ENCODE measurements at places on chromosomes 6 and 20.
A peak's percentile ranks its signal among the peaks of the same experiment; 100 is the strongest.

DNA sequence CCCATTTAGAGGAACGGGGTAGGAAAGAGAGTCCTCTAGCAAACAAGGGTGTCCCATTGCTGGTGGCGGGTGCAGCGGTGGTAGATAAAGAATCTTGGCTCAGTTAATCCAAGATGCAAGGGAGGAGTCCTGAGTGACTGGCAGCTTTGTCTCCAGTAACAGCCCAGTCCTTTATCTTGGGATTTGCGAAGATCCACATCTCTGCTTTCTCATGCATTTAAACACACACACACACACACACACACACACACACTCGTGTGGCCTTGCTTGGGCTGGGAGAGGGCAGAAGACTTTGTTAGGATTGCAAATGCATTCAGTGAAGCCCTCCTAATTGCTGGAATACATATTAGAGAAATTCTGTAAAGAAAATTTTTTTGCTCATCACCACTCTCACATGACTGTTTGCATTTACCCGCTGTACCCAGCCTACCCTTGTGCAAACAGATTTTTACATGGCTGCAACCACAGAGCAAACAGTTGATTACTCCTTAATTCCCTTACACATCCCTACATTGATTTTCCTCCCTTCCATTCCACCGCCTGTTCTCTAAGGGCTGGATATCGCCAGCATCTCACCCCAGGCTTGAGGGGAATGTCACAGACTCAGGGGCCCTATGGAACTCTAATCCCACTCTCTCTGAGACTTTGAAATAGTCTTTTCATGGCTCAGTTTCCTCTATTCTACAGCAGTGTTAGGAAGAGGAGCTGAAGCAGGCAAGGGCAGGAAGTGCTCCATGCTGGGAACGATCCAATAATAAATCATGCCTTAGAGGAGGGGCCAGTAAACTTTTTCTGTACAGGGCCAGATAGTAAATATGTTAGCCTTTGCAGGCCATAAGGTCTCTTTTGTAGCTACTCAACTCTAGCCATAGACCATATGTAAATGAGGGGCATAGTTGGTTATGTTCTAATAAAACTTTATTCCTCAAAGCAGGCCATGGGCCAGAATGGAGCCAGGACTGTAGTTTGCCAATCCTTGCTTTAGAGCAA, 3.5 kb downstream of the C6orf132 start:
- no peak for DNase-seq

DNA sequence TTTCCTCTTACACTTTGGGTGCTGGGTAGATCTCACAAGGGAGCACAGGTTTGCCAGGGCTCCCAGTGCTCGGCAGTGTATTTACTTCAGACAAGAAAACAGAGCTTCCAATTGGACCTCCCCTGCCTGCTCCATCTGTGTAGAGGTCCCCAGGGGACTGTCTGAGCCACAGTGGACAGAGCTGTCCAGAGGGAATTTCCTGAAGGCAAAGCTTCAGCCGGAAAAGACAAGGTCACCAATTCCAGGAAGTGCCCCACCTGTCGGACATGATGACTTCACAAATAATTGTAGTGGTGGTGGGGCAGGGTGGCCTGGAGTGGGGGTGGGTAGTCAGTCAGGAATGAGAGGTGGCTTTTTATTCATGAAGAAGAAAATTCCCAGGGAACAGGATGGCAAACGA, 18.6 kb downstream of the ADGRF5 start:
- DNase-seq, result no peak

GRCh38 chr6:107488875-107489635, 862 bp upstream of the SOBP start:
- DNase-seq, result no peak

DNA sequence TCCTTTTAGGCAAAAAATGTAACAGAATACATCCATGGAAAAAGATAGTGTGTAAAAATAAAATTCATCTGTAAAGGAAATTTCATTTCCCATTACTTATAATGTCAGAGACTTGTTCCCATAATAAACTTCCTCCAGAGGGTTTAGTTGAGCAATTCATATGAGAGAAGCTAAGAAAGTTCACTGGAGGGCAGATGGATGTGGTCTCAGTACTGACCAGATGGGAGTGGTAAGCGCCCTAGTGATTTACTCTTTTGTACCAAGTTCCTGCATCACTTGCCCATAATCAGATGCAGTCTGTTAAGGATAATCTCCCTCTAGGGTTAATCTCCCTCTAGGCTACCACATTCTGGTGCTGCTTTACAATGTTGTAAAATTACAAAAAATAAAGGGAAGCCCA, 61.7 kb downstream of the ESF1 start:
- no peak for DNase-seq

DNA sequence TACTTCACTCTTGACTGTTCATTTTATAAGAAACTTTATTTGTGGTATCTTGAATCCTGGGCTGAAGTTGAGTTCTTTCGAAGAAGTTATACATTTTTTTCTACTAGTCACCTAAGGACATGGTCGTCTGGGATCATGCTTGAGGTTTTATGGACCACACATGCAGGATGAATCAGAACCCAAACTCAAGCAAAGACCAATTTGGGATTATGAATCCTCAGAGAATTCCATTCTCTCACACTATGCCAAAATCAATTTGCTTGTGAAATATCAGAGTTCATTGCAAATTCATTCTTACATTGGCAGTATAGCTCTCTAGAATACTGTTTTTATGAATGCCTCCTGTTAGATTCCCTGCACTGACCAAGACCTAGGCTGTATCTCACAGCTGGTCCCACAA, 114.3 kb upstream of the HDAC2 start:
- DNase-seq, result no peak

- DNase-seq, result peak; percentile 57
These were observed 44.4 kb downstream of the DTD1 start for GRCh38 chr20:18632196-18632789.

- no peak for DNase-seq
These were observed 55.0 kb upstream of the FOXC1 start for GRCh38 chr6:1554476-1555310.

GRCh38 chr20:61775423-61775822, 290.3 kb downstream of the TAF4 start:
- no peak for DNase-seq

- DNase-seq, result no peak
These were observed 13.7 kb upstream of the RTF2 start for GRCh38 chr20:56454754-56455153.

DNA sequence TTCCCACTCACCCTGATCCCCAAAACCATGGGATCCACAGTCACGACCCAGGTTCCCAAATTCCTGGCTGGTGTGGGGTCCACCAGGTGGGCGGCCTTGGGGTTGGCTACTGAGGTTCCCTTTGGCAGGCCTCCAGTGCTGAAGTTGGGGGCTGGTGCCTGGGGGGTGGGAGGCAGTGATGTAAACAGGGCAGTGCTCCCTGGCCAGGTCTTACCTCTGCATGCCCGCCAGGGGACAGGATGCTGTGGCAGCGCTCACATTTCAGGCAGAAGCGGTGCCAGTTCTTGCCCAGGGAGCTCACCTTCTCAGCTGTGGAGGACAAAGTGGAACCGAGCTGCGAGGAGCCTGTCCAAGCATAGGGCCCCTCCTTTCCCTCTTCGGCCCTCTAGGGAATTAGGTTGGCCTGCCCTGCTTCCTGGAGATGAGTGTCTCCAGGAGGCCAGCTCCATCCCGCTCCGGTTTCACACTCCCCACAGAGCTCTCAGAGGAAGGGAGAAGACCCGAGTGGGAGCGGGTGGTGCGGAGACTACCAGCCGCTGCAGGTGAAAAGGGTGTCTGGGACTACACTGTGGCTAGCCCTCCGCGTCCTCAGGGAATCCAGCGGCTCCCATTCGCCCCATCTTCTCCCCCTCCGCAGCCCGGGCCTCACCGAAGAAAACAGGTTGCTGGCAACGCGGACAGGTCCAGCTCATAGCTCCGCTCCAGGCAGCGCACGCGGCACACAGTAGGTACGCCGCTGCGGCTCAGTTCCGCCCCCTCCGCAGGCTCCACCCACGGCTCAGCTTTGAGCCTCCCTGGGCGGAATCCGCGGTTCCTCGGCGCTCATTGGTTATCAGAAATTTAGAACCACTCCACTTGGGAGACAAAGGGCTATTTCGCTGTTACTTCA, at the start of gene CRIP3:
Gene CRIP3 (minus strand): TSS at position 726 of the 889 bp plus-strand sequence. CDS start 34 bp downstream, at position 692.
- peak; percentile 85 for DNase-seq
